Osteocyte (in vitro differentiated cells): ENCODE measurements at places on chromosomes 2 and 18. TPM values are rescaled to one million over a fixed set of nuclear protein-coding genes. Genes with fewer than 3 reads are reported as not detected.

The GCA gene
- total RNA-seq, result 3.9 and 4.0 TPM in 2 replicates

The AGAP1 gene
- 40.5 and 43.8 TPM in 2 replicates for total RNA-seq

The REG3A gene
- total RNA-seq, result not detected in 2 replicates

The ADD2 gene
- total RNA-seq, result not detected in 2 replicates

The ASAP2 gene
- total RNA-seq, result 91.0 and 94.7 TPM in 2 replicates

The GKN2 gene
- total RNA-seq, result not detected in 2 replicates

The EVA1A gene
- total RNA-seq, result 30.7 and 33.5 TPM in 2 replicates

The TGFBRAP1 gene
- total RNA-seq, result 17.9 and 21.2 TPM in 2 replicates

The RESP18 gene
- total RNA-seq, result not detected in 2 replicates

The TEKT4 gene
- total RNA-seq, result not detected in 2 replicates

The KCNF1 gene
- not detected in 2 replicates for total RNA-seq

The LAMA3 gene
- not detected in 2 replicates for total RNA-seq

The KLHL30 gene
- 1.0 and 1.2 TPM in 2 replicates for total RNA-seq

The SERPINB3 gene
- not detected in 2 replicates for total RNA-seq

The SMYD1 gene
- not detected in 2 replicates for total RNA-seq
